NCI-H1417 treated with DMSO at 0.1 percent for 48 hours (cell line): ENCODE measurements at places on chromosomes 13 and 19.

DNA sequence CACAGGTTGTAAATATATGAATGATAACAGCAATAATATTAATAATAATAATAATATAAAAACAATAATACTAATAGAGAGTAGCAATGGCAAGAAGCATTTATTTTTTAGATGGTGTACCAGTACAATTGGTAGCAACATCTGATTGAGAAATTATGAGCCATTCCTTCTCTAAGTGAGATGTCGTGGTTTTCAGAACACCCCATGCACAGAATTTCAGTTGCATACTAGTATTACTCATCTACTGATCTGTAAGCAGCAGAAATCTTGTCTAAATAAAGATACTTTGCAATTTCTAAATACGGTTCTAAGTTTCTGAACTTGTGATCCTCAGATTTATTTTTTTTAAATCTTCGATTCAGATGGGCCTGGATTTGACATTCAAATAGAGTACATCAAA, 788.0 kb upstream of the ATXN8OS start:
- DNase-seq: no peak

DNA sequence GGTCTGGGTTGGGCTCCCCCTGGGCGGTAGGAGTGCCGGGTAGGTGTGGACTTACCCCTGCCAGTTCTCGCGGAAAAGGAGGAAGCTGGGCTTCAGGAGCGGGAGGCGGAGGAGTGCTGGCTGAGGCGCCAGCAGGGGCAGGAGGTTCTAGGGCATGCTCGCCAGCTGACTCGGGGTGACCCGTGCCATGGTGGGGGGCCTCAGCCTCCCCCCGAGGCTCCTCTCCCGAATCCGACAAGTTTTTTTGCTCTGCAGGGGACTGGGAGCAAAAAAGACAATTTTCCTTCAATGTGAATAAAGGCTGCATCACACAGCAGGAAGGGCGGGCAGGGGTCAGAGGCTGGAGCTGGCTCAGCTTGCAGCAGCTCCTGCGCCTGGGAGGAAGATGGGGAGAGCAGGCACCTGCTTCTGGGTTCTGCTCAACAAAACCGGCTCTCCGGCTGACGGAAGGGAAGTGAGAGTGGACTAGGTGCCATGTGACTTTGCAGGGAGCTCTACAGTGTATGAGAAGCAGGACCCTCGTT, 26.5 kb downstream of the RANBP3 start:
- no peak for DNase-seq

DNA sequence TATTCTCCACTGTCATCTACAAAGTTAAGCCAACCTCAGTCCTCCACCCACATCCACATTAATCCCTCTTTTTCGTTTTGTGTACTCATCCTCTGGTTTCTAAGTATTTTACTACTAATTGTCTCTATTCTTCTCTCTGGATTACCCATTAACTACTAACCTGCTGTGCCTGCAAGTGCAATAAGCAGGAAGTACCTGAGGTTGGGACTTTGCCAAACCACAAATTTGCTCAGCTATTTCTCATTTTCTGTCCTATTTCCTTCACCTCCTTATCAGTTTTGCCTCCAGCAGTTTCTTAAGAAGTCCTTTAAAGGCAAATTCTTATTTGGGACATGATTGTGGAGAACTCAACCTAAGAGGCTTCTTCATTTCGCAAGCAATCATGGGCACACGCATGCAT, 1708.9 kb downstream of the SLITRK5 start:
- DNase-seq: no peak

GRCh38 chr13:52744842-52745375, 5.3 kb upstream of the CNMD start:
- DNase-seq: no peak

DNA sequence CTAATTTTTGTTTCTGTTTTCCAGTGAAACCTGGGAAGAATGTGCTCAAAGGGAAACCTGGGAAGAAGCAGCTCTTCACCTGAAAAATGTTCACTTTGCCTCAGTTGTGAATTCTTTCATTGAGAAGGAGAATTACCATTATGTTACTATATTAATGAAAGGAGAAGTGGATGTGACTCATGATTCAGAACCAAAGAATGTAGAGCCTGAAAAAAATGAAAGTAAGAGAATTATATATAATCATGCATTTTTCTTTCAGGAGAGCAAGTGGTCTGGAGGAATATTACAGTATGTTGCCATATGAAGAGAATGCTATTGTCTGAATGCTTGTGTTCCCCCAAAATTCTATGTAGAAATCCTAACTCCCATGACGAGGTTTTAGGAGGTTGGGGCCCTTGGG, 3.4 kb downstream of the NUDT15 start:
- DNase-seq: no peak

- DNase-seq: no peak
Measured at GRCh38 chr13:39306639-39307589, 268.7 kb downstream of the NHLRC3 start.

DNA sequence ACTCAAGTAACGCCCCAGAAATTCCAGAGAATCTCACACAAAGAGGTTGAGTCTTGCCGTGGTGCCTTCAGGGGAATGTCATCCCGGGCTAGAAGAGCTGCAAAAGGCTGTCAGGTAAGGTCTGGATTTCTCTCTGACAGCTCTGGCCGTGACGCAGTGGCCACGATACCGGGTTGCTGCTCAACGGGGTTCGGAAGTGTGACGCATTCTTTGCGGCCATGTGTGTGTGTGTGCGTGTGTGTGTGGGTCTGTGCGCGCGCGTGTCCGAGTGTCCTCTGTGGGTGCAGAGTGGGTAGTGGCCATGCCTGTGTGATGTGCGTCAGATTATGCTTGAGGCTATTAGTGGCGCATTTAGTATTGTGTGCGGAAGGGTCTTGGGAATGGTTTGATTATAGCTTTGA, 306 bp downstream of the ZNF540 start:
- DNase-seq: no peak

DNA sequence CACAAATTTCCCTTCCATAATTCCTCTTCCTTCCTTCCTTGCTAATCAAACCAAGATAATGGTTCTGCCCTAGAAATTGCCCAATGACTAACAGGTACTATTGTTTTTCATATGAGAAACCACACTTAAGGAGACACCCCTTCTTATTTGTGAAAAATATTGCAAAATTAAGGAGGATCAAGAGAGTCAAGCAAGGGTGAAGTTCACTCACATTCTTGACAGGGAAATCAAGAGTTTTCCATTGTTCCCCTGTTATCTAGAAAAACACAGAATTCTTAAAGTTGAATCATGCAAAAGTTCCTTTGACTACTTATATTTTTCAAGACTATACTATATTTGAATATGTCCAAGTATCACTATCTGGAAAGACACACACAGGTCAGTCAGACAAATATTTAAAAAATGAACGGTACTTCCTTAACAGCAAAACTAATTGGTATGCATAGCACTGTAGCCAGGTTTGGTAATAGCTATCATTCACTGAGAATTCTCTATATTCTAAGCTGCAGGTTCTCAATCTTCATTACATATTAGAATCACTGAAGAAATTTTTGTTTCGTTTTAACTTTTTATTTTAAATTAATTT, 897.2 kb downstream of the DIAPH3 start:
- DNase-seq: no peak

- no peak for DNase-seq
Measured at GRCh38 chr13:27273658-27274425, 3.2 kb downstream of the RASL11A start.

DNA sequence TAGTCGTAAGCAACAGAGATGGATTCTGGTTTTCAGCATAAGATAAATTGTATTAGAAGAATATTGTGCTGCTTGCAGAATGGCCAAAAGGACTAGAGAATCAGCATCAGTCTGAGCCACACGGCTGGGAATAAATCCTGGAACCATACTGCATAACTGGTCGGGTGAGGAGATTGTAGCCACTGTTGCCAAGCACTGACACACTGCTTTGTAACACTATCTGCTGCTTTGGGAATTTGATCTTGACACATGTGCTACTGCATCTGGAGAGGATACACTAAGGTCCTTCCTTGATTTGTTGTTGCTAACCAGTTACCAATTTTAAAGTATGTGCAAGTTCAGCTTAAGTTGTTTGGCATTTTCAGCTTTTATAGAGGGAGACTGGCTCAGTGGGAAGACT, 1.9 kb downstream of the HNRNPA1L2 start:
- no peak for DNase-seq

GRCh38 chr13:38255600-38255999, 94.1 kb upstream of the UFM1 start:
- DNase-seq: no peak

GRCh38 chr13:27960362-27961226, 8.5 kb downstream of the CDX2 start:
- no peak for DNase-seq

DNA sequence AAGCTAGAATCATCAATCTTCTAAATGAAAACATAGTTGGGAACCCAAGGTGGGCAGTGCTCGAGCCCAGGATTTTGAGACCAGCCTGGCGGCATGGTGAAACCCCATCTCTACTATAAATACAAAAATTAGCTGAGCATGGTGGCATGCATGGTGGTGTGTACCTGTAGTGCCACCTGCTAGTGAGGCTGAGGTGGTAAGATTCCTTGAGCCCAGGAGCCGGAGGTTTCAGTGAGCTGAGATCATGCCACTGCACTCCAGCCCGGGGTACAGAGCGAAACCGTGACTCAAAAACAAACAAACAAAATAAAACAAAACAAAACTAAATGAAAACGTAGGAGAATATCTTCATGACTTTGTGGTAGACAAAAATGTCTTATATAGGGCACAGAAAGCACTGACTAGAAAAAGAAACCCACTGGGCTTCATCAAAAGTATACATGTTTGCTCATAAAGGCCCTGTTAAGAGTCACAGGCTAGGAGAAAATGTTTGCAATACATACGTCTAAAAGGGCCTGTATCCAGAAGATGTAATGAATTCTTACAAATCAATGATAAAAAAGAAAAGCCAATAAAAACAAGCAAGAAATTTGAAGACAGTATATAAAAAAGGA, 353.6 kb downstream of the FGF9 start:
- no peak for DNase-seq

DNA sequence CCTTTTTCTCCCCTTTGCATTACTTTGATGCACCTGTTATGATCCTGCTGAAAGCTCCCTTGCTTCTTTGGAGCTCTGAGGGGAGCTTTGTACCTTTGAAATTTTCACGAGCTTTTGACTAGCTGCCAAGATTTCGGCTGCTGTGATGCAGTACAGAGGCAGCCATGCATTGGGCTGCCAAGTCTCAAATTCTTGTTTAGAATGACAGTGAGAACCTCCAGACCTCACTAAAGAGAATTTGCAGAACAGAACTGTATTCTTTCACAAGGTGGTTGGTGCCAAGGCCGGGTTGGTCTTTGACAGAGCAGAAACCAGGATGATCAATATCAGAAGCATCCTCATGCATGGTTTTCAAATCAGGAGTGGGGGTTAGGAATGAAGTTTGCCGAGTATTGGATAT, 414.8 kb downstream of the GPC5 start:
- DNase-seq: no peak

- DNase-seq: no peak
Measured at GRCh38 chr13:46751811-46752635, 44.9 kb downstream of the ESD start.

DNA sequence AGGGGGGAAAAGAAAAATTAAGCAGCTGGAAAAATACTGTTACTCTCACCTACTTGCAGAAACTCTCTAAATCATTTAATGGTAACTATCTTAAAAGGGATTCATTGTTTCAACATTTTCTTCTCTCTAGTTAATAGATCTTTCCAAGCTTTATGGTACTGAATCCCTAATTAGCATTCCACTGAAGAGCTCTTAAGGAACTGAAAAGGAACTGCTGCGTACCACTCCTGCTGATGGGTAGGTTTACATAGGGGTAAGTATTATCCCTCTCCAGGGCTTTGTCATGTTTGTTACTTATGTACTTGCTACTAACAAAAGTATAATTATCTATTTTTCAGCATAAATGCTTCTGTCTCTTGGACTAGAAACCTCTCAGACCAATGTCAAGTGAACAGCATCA, 12.5 kb downstream of the TEX30 start:
- DNase-seq: no peak

GRCh38 chr19:4122480-4122879, 1.4 kb downstream of the MAP2K2 start:
- DNase-seq: no peak

DNA sequence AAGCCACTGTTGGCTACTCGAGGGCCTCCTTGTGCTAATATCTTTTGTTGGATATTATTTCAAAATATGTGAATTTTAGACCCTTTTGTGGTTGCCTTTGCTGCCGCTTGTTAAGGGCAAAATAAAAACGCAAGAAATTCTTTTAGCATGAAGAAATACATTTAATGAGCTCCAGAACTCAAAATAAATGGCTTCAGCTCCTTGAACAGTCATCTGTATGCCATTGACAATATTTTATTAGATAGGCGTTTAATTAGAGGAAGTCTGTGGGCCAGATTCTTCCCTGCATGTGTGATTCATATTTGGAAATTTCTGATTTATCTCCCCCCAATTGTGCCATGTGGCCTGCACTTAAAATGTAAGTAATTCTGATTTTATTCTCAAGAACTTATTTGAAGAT, 177.2 kb downstream of the STK24 start:
- no peak for DNase-seq

- no peak for DNase-seq
Measured at GRCh38 chr13:99988529-99989275, 7.1 kb downstream of the ZIC2 start.

DNA sequence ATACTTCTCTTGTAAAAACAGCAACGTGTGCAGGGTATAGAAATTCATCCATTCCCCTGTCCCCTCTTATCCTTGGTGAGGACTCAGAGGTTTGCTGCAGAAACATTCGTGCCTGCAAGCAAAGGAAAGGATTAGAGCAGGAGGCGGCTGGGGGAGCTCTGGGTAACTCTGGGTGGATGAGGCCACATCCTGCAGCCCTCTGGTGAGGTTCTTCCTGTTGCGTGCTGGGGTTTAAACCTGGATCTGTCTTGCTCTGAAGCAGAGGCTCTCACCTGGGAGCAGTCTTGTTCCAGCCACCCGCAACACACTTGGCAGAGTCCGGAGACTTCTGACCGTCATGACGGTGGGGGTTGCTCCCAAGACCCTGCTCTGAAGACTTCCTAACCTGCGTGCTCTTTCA, 69.2 kb downstream of the ATP11A start:
- no peak for DNase-seq

GRCh38 chr13:95304453-95304852, 3.2 kb upstream of the ABCC4 start:
- DNase-seq: no peak

GRCh38 chr19:10111405-10111811, at the start of gene P2RY11:
Gene P2RY11 (plus strand): TSS chr19:10111693. CDS start chr19:10111722, 29 bp downstream.
- no peak for DNase-seq

GRCh38 chr19:18317961-18318800, 4.7 kb downstream of the LSM4 start:
- no peak for DNase-seq

DNA sequence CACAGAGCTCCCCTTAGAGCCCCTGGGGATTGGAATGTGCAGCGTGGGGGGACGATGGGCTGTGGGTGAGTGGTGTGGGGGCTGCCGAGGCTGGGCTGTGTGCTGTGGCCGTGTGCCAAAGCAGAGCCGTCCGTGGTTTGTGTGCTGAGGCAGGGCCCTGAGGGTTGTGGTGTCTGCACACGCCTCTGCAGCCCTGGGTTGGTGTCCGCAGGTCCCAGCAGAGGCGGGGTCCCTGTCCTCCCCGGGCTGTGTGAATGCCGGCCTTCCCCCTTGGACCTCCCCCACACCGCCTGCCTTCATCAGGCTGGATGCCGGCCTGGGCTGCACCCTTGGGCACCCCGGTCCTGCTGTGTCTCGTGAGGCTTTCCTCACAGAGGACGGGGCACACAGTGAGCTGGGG, 26.1 kb downstream of the DOT1L start:
- no peak for DNase-seq
